ENCODE measurements at places on chromosomes 1 and 21.

DNA sequence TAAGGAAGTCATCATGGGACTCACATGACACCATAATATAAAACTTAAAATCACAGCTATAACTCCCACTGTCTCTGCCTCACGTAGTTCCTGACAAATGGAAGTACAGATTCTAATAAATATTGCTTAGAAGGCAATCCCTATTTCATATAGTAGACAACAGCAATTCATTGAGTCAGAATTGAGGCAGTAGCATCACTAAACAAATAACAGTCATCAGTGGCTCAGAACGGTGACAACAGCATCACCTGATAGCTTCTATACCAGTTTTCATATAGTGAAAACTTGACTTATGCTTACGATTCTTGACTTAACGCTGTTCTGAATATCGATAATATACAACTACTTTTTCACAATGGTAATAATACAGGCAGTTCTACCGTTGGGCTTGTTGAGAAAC, 12.0 kb downstream of the TARBP1 start:
- DNase-seq, result no peak

- DNase-seq, result no peak
Observed at GRCh38 chr1:172898866-172899265, 151.9 kb downstream of the TNFSF18 start.

- no peak for DNase-seq
Observed at GRCh38 chr1:48495166-48495565, 23.2 kb upstream of the SPATA6 start.

- DNase-seq, result no peak
Observed at GRCh38 chr1:232627645-232628334, 2.1 kb downstream of the SIPA1L2 start.

GRCh38 chr1:30513396-30514136, 209.8 kb downstream of the MATN1 start:
- DNase-seq, result no peak

- no peak for DNase-seq
Observed at GRCh38 chr1:226679262-226679661, 59.8 kb downstream of the ITPKB start.

DNA sequence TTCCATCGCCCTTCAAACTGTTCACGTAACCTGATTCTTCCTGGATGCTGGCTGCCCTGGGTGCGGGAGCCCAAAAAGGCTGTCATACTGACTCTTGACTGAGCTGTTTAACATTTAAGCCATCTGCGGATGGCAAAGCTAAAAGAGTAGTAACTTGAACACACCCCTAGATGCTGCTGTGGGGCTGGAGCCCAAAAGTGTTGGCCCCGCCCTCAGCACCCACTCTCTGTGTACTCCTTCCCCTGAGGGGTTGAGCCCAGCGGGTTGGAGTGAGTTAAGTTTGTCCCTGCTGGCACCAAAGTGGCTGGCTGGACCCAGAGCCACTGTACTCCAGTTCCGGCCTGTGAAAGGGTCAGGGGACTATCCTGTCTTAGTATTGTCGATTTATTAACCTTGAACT, 640.6 kb downstream of the PTPRU start:
- no peak for DNase-seq

GRCh38 chr1:66412704-66413103, 121.2 kb upstream of the SGIP1 start:
- no peak for DNase-seq

DNA sequence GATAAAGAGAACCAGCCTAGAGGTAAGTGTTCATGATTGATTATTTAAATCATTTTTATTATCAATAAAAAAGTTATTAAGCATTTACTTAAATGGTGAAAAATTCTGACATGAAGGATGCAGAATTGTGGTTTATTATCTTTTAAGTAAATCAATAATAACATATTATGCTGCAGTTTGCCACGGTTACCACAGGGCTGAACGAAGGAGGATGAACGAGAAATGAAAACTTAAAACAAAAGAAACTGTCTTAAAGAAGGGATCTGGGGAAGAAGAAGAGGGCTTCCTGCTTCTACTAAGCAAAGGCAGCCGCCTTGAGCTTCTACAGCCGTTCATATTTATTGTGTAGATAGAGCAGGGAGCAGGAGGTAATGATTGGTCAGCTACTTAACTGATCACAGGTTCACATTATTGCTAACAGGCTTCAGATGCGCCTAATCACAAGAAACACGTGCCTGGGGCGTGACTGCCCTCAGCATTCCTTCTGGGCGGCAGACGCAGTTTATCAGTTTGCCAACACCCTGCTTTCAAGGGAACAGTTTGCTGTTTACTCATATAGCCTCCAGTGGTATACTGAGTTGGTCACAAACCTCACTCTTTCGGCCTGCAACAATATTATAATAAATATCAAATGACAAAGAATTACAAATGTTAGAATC, 5.8 kb upstream of the FNBP1L start:
- DNase-seq, result no peak

DNA sequence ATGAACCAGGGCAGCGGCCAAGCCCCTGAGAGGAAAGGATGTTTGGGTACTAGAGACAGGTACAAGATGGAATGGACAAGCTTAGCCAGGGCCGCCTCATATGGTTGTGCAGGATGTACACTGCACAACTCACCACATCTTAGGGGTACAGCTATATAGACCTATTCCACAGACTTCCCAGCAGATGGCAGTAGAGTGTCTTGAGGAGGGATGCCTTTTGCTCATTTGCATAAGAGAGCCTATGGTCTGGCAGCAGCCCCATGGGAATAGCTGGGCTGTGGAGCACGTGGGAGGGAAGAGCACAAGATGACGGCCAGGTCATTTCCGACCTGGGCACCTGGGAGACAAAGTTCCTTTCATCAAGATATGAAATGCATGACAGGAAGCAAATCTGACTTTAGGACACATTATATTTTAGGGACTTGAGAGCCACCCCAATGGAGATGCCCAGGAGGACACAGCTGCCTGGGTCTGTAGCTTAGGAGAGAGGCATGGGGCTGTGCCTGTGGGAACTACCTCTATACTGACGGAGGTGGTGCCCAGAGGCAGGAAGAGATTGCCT, 215.5 kb downstream of the KCNJ6 start:
- peak; percentile 45 for DNase-seq

DNA sequence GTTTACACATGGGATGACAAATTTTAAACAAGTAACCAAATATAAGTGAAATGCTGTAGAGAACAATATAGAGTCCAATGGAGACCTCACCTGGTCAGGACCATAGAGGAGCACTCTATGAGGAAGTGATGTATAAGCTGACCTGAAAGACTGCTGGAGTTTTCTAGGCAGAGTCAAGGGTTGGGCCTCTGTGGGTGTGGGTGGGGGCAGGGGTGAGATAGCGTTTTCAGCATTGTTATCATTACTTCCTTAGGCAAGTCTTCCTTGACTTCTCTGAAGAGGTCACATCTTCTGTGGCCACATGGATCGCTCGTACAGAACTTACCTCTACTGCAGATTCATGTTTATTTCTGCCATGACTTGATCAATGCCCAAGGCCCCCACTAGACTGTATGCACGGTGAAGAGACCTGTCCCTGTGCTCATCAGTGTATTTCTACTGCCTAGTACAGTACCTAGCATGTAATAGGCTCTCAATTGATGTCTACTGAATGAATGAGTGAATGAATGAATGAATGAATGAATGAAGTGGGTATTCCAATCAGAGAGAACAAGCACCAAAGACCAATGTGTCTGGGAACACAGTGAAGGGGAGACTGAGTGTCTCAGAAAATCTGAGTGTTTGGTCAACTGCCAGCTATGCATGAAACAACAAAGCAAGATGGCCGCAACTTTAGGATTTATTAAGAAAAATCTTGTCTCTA, 116.5 kb downstream of the RNF220 start:
- DNase-seq, result no peak

- no peak for DNase-seq
Observed at GRCh38 chr1:107405236-107405635, 264.4 kb downstream of the NTNG1 start.

GRCh38 chr1:111879081-111879480, 110.4 kb downstream of the KCND3 start:
- peak; percentile 24 for DNase-seq

DNA sequence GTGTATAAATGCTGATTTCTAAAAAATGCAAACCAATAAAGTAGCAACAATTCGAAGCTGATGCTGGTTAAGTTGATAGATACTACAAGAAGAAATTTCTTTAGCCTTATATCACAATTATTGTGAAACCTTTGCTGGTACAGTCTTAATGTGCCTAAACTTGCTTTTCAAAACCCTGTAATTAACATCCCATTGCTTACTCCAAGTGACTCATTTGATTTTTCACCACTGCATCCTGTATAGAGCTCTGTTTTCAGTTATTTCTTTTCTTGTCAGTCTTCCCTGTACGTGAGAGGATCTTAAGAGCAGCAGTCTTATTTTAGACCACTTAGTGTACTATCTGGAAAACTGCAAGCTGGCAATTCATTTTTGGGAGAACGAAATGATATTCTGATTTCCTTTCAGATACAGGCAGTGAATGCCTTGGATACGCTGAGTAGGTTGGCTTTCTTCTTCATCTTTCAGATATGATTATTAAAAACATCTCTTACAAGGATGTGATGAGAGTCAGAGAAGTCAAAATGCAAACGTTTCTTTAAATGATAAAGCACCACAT, 210.3 kb downstream of the KCTD3 start:
- peak; percentile 37 for DNase-seq
